ENCODE measurements at places on chromosomes 5 and 9.

DNA sequence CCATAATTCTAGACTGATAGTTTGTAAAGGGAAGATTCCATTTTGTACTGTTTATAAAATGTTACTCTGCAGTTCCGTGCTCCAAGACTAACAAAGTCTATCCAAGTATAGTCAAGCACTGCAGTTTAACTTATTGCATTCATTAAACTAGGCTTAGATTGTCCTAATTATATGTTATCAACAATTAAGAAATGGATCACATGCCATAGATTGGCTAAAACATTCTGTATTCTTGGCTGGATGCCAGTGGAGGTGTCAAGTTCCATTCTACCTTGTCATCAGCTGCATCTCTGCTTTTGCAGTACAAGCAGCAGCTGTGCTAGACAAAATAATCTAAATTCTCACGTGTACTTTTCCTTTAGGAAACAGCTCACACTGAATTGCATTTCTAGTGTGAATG, 69.4 kb upstream of the MEF2C start:
- no peak for DNase-seq

- DNase-seq: no peak
Observed at GRCh38 chr5:90968319-90968718, 409.7 kb downstream of the ADGRV1 start.

- no peak for DNase-seq
Observed at GRCh38 chr5:36581070-36581469, 25.3 kb upstream of the SLC1A3 start.

DNA sequence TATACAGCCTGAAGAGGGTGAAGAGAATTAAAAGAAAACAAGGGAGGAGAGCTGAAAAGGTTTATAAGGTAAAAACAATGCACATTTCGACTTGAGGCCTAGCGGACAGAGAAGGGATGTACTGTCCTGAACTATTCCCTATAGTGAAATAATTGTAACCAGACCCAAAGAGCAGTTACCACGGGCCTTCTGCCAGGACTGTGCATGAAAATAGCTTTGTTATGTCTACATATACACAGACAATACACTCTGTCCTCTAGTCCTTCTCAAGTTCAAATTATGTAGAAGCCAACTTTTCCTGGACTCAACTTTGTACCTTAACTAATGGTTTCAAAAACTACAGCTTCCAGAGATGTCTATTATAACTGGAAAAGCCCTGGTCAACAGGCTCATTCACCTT, 223.7 kb downstream of the PCSK5 start:
- no peak for DNase-seq

- DNase-seq: no peak
Observed at GRCh38 chr9:108339251-108339650, 516.5 kb downstream of the ACTL7B start.

DNA sequence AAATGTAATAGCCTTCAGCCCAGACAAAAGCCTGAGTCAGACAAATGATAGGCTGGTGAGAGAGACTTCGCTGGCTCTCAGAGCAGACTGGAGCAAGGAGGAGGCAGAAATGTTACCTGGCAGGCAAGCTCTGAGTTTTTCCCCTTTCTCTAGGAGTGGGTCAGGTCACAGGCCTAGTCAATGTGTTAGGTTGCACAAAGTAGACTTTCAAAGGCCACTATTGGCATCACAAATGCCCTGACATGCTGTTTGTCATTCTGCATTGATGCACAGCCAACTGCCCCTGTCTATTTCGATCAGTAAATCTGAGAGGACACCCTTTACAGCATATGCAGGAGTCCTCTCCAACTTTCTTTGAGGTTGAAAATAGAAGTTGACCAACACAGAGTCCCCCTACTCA, 15.5 kb upstream of the C1QTNF3 start:
- no peak for DNase-seq

DNA sequence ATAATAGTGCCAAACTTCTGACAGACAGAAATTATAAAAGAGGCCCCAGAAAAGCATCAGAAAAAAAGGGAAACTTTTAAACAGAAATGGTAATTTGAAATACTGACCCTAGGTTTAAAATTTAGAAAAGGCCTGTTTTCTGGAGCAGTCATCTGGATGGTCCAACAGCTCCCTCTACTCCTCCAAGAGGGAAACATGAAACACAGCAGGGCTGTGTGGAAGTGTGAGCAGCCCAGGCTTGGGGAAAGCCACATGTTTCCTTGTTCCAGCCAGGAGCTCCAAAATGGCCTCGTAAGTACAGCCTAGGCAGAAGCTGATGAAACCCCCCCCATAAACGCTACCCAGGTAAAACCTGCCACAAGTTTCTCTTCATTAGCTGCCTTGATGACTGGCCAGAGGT, 499.3 kb upstream of the ADAMTS16 start:
- no peak for DNase-seq

DNA sequence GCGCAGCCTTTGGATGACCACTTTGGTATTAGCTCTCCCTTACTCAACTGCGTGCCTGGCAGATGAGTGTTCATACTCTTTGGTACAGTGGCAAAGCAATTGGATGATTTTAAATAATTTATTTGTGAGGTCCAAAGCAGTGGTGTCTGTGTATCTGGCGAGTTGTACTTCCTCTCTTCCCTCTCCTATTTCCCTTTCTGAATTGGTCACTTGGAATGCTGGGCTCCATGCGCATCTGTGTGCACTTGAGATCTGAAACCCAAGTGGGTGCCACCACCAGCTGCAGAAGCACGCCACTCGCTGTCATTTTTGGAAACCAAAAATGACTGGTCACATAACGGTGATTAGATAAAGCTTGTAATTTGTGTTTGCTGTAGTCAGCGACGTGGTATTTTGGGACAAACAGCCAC, 386.0 kb upstream of the KLF4 start:
- no peak for DNase-seq

DNA sequence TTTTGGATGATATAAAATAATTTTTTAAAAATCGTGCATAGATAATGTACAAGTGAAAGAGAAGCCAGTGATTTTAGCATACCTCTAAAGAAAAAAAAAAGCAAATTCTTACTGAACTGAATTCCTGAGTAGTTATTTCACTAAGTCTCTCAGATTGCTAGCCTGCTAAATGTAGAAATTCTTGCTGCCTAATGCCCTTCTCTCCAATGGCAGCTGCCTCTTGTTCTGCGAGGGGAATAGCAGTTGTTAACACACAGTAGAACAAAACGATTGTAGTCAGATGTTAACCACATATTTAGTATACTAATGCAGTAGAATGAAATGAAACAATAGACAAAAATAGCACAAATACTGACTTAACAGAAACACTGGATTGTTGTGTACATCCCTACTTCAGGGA, 26.8 kb downstream of the SMAD5 start:
- DNase-seq: no peak

GRCh38 chr5:110338341-110339083, 388.0 kb downstream of the TMEM232 start:
- DNase-seq: no peak

GRCh38 chr5:6361101-6361500, 17.2 kb downstream of the MED10 start:
- DNase-seq: no peak

- DNase-seq: no peak
Observed at GRCh38 chr5:6805841-6806240, 92.6 kb downstream of the TENT4A start.

GRCh38 chr9:92616199-92616641, 53.7 kb downstream of the IPPK start:
- DNase-seq: no peak

DNA sequence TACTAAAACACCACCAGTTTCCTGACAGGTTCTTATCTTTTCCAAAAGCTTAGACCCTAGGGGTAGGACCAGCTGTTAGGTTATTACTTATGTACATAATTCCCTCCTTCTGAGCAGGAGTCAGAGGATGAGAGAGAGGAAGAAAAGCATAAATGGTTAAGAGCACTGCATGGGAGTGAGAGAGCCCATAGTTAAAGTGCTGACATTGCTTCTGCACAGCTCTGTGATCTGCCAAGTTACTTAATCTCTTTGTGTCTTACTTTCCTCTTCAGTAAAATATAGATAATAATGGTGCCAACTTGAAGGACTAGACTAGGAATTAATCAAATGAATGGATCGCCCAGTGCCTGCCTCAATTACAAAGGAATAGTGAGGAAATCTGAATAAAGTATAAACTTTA, 66.4 kb downstream of the NRG2 start:
- no peak for DNase-seq

DNA sequence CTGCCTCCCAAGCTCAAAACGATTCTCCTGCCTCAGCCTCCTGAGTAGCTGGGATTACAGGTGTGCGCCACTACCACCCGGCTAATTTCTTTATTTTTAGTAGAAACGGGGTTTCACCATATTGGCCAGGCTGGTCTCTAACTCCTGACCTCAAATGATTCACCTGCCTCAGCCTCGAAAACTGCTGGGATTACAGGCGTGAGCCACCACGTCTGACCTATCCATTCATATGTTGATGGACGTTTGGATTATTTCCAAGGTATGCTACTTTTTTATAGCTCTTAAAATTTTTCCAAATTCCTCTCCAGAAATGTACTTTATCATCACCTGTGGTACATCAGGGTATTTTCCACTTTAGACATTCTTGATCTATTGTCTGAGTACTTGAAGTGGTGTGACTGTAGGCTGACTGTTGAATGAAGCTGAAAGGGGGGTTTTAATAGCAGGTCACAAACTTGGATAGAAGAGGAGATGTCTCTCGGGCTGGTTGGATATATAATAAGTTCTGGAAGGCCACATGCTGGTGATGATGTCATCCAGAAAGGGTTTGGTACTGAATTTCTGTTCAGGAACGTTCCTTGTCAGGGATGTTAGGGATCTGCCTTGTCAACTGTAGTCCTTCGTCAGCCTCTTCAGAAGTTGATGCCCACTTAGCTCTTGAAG, 7.4 kb downstream of the CTNNA1 start:
- DNase-seq: no peak

GRCh38 chr9:20355022-20355421, 267.3 kb downstream of the MLLT3 start:
- no peak for DNase-seq

DNA sequence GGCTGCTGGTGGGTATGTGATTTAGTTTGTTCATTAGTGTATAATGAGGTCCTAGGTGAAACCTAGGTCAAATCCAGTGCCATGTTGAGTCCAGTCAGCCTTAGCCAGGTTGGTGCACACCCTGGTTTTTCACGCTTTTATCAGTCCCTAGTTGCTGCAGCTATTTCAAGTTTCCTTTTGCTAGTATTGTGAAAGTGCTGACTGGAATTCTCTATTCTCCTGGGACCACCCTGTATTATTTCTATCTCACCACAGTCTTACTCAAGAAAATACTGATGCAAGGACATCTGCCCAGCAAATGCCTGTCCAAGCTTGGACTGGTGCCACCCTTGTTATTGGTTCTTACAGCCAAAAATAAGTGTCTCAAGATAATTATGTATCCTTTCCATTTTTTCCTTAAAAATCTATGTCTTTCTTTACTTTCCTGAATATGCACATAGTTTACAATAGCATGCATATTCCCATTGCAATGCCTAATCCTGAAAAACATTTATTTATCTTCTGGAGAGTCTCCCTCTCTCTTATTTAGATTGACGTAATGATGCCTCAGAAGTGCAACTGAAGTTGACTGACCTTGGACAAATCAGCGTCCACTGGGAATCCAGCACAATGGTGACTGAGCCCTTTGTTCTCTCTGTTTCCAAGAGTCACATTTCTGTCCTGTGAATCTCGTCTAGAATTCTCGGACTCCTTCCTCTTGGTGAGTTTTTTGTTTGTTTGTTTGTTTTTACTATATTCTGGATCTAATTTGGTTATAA, 1075.0 kb downstream of the CDH9 start:
- DNase-seq: no peak

DNA sequence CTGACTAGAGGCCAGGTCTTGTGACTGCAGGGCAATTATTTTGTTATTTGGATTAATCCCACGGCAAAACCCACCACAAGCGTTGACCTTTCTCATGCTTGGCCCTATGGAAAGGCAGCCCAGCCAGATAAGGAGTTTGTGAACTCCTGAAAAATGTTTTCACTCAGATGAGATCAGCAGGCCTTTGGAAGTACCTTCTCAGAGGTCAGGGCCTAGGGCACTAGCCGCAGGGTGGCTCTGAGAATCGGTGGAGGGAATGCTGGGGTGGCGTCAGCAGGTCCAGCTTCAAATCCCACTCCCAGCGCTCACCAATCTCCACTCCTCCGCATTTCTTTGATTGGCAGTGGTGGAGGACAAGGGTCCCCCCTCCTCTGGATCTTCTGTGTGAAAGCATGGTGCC, 194.4 kb downstream of the GADD45G start:
- no peak for DNase-seq

- no peak for DNase-seq
Observed at GRCh38 chr9:136690806-136691261, 3.6 kb upstream of the AGPAT2 start.

- no peak for DNase-seq
Observed at GRCh38 chr5:58040846-58041245, 419.0 kb downstream of the PLK2 start.

DNA sequence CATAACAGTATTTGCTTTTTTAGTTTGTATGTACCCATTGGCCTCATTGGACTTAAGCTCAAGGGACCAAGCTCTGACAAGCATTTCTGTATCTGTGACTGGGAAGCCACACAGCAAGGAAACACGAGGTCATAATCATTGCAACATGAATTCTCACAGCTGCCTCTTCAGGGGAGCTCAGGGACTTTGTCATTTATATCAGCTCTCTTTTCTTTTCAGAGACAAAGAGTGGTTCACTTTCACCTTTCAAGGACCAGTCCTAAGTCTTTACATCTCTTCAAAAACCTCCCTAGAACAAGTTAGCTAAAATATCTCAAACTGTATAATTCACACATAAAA, 58.6 kb downstream of the ADAMTS12 start:
- no peak for DNase-seq

DNA sequence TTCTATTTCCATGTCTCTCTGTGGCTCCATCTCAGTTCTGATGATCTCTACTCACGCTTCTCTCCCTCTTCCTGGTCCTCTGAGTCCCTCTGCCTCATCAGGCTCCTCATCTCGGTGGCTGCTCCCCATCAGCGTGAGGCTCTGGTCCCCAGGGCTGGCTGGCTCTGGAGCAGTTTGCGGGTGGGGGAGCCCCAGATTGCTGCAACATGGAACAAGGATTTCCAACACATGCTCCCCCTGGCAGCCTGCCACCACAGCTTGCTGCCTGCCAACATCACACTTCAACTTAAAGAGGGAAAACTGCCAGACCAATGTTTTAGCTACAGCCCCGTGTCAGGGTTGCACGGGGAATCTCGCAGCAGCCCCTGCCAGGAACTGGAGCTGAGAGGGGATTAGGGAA, 77.2 kb upstream of the NEK6 start:
- no peak for DNase-seq

GRCh38 chr9:32644698-32645097, 9.2 kb upstream of the TAF1L start:
- DNase-seq: no peak

- DNase-seq: no peak
Observed at GRCh38 chr9:8845376-8845775, 1045.8 kb upstream of the DMAC1 start.

GRCh38 chr9:98262056-98262455, 6.6 kb upstream of the TBC1D2 start:
- DNase-seq: no peak

- DNase-seq: no peak
Observed at GRCh38 chr9:89654025-89654662, 49.3 kb downstream of the GADD45G start.

GRCh38 chr9:130254747-130255630, 10.6 kb upstream of the HMCN2 start:
- DNase-seq: no peak

- DNase-seq: no peak
Observed at GRCh38 chr9:87557996-87558395, 60.3 kb downstream of the DAPK1 start.

- DNase-seq: no peak
Observed at GRCh38 chr9:27047136-27047535, 41.7 kb upstream of the LRRC19 start.

GRCh38 chr5:123868267-123868666, 356.3 kb downstream of the CSNK1G3 start:
- DNase-seq: no peak

GRCh38 chr5:111401906-111402305, 110.4 kb downstream of the STARD4 start:
- DNase-seq: no peak
